GM06990 (cell line): ENCODE measurements at places on chromosomes 2 and 18.
A peak's percentile ranks its signal among the peaks of the same experiment; 100 is the strongest.

DNA sequence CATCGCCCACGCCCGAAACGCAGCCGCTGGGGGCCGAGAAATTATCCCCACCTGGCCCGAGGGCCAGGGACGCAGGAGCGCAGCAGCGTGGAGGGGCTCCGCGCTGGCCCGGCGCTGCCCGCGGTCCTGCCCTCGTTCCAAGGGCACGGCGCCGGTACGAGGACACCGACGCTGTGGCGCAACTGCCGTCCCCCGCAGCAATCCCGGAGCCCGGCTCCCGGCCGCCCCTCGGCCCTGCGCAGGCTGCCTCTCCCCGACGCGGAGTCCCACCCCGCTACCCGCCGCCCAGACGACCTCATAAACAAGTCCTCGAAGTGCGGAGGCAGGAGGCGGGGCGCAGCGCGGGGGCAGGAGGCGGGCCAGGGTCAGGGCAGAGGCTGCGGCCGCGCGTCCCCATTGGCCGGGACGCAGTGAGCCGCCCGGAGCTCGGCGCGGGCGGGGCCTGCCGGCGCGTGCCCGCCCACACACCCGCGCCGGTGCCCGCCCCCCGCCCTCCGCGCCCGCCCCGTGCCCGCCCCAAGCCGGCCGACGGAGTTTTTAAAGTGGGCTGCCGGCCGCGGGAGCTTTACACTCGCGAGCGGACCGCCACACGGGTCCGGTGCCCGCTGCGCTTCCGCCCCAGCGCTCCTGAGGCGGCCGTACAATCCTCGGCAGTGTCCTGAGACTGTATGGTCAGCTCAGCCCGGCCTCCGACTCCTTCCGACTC is at the start of gene EPAS1:
Gene EPAS1, plus strand, starts transcription at position 568 of the 706 bp plus-strand sequence. CDS start 505 bp downstream, outside the sequence.
- peak; percentile 83 for DNase-seq

- DNase-seq = no peak
Observed at GRCh38 chr2:187550857-187551256, 3.4 kb downstream of the TFPI start.

DNA sequence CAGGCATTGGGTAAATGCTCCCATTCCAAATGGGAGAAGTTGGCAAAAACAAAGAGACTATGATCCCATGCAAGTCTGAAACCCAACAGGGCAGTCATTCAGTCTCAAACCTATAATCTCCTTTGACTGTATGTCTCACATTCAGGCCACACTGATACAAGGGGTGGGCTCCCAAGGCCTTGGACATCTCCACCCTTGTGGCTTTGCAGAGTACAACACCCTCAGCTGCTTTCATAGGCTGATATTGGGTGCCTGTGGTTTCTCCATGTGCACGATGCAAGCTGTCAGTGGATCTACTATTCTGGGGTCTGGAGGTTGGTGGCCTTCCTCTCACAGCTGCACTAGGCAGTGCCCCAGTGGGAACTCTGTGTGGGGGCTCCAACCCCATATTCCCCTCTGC is 141.7 kb upstream of the CAB39 start:
- DNase-seq = no peak

DNA sequence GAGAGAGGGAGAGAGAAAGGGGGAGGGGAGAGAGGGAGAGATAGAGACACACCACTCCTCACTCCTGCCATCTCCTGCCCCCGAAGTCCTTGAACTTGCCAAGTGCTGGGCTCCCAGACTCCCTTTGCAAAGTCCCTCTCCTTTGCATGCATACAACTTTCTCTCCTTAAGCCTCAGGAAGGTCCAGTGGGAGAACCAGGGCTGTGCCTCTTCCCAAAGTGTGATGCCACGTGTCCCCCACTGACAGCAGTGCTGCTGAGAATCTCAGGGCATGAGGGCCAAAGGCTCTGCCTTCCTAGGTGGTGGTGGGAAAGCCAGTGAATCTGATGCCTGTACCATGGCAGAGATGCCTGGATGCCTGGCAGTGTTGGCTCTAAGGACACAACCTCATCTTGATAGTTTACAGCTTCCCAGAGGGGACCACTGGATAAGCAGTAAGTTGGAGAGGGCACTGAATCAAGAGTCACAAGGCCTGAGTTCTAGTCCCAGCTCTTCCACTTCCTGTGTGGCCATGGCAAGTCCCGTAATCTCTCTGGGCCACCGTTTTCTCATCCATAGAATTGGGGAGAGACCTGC is 103.4 kb downstream of the CLIP4 start:
- DNase-seq = no peak

- DNase-seq = no peak
Observed at GRCh38 chr2:242057379-242058040, 188.0 kb downstream of the RTP5 start.

GRCh38 chr2:21330786-21331391 is 207.1 kb downstream of the TDRD15 start:
- DNase-seq = no peak

DNA sequence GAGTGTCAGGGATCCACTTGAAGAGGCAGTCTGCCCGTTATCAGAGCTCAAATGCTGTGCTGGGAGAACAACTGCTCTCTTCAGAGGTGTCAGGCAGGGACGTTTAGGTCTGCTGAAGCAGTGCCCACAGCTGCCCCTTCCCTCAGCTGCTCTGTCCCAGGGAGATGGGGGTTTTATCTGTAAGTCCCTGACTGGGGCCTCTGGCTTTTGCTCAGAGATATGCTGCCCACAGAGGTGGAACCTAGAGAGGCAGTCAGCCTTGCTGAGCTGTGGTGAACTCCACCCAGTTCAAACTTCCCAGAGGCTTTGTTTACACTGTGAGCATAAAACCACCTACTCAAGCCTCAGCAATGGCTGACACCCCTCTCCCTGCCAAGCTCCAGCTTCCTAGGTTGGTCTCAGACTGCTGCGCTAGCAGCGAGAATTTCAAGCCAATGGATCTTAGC is 38.1 kb downstream of the PLEK start:
- DNase-seq = no peak

DNA sequence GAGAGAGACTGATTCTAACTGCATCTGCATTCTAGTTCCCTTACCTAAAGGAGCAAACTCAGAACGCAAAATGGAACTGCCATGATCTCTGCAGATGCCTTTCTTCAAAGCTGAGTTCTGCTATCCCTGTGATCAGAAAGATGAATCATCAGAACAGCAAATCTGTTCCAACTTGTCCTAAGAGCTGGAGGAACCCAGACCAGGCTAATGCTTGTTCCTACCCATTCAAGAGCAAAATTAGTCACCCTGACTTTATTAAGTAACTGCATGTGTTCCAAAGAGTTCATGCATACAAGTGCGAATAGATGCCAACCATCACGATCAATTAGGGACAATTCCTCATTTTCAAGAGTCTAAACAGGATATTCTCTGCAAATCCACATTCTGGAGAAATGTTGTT is 46.5 kb downstream of the MBP start:
- no peak for DNase-seq

DNA sequence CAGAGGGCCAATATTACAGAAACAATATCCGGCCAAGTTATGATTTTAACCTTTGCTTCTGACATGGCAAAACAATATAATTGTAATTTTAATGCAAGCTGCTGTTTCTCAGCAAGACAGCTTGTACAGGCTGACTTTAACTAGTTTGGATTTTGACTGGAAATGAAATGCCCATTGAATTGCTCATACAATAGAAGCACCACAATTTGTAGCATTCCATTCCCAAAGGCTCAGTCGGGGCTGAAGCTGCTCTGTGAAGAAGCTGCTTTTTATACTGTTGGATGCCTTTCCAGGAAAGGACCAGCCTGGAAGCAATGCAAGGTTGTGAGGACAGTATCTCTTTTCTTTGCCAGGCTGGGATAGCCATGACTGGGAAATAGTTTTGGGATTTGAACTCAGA is 677.0 kb upstream of the FANCL start:
- no peak for DNase-seq

- DNase-seq = no peak
Observed at GRCh38 chr18:46163941-46164499, 59.8 kb downstream of the HAUS1 start.

DNA sequence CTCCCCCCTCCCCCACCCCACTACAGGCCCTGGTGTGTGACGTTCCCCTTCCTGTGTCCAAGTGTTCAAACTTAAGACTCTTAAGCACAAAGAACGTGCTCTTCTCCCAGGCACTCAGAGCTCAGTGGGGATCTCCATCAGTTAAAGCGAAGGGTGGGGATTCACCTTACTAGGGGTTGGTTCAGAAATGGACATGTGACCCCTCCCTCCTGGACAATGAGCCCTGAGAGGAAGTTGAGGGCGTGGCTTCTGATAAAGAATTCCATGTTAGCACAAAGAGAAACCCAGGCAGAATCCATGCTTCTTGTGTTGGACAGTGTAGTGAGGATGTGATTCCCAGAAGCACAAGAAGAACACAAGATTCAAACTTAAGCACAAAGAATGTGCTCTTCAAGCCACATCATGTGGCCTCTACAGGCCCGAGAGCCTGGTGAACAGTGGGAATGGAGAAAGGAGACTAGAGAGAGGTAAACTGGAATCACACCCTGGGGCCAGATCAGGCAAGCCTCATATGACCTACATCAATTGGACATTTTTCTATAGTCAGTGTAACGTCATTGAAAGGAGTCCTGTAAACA is 78.1 kb upstream of the TTC39C start:
- DNase-seq = no peak

- no peak for DNase-seq
Observed at GRCh38 chr2:152038441-152038958, 60.3 kb downstream of the CACNB4 start.
